ENCODE measurements at places on chromosomes 4 and X.

GRCh38 chr4:182449186-182449929 is 206.2 kb downstream of the TENM3 start:
- DNase-seq = peak; percentile 1

- no peak for DNase-seq
These were observed 644.7 kb upstream of the PCDH10 start for GRCh38 chr4:132504438-132504837.

DNA sequence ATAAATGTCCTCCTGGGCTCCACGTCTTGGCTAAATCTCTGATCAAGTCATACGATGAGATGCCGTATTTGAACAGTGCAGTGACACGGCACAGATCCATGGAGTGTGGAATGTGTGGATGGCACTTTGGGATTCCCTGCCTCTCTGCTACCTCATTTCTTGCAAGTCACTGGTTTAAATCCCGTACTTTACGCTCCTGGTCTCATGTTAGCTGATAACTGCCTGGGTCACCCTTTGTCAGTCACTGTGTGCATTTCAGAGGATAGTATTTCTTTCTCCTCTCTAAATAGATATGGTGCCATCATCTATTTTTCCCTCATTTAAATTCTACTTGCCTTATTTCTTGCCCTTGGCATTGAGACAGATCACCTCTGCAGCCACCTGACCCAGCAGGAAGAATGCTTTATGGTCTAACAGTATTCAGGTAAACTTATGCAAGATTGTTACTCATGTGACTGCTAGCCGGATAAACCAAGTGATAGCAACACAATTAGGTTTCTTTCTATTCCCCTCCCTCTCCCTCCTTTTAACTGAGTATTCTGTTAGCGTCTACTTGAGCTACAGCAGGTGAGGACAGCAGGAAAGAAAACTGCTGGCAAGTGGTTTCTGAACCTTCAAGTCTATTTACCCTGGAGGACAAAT is 2.8 kb downstream of the EGF start:
- DNase-seq = no peak

DNA sequence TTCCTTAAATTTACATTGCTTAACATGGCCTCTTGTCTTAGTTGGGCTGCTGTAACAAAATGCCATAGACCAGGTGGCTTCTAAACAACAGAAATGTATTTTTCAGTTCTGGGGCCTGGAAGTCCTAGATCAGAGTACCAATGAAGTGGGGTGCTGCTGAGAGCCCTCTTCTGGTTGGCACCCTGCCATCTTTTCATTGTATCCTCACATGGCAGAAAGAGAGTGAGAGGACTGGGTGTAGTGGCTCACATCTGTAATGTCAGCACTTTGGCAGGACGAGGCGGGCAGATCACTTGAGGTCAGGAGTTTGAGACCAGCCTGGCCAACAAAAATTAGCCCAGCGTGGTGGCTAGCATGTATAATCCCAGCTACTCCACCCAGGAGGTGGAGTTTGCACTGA is 12.0 kb upstream of the KLB start:
- no peak for DNase-seq

- no peak for DNase-seq
These were observed 293.5 kb downstream of the KCNIP4 start for GRCh38 chr4:21655031-21655430.

DNA sequence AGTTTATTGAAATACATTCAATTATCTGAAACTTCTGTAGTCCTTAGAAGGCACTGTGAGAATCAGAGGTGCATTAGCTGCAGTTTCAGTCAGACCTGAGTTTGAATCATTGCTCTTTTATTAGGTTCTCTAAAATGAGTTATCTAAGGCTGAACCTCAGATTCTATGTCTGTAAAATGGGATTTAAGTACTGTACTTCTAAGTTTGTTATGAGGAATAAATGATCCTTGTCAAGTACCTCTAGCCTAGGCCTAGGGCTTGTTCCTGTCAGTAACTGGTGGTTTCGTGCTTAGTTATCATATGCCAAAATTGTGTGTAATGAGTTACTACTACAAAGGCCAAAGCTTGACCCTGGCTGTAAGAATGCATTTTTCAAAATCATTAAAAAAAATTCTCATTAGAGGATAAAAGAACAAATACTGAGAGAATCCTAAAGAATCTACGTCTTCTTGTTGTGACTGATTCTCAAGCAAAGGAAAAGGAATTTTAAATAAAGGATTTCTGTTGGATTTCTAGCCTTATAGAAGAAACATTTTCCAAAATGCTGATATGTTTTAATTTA is 65.8 kb downstream of the SLIT2 start:
- no peak for DNase-seq
